ENCODE measurements at places on chromosomes 11 and 22. TPM values are rescaled to one million over a fixed set of nuclear protein-coding genes. Genes with fewer than 3 reads are reported as not detected.

The RHOD gene
- 19.4 TPM for total RNA-seq

The SYT13 gene
- total RNA-seq, result not detected

The KCNJ1 gene
- 0.24 TPM for total RNA-seq

The KDM4D gene
- total RNA-seq, result 0.75 TPM

The HIKESHI gene
- total RNA-seq, result 29.4 TPM

The ZNF215 gene
- total RNA-seq, result 0.93 TPM

- DNase-seq, result no peak
- H3K4me3 ChIP-seq, result no peak overlapping the region
- H3K36me3 ChIP-seq, result no peaks in the 10 kb centered on the region
- no peaks in the 10 kb centered on the region for H3K4me1 ChIP-seq
- no peaks in the 10 kb centered on the region for H3K27me3 ChIP-seq
- H3K27ac ChIP-seq, result no peak overlapping the region
Measured at GRCh38 chr11:113997473-113997872, 22.6 kb downstream of the HTR3A start.

GRCh38 chr11:45658292-45658991 lies 7.0 kb downstream of the CHST1 start:
- no peaks in the 10 kb centered on the region for H3K36me3 ChIP-seq
- H3K27ac ChIP-seq, result no peak overlapping the region
- DNase-seq, result peak; percentile 85
- no peak overlapping the region for H3K4me3 ChIP-seq
- H3K4me1 ChIP-seq, result no peaks in the 10 kb centered on the region
- no peaks in the 10 kb centered on the region for H3K27me3 ChIP-seq

DNA sequence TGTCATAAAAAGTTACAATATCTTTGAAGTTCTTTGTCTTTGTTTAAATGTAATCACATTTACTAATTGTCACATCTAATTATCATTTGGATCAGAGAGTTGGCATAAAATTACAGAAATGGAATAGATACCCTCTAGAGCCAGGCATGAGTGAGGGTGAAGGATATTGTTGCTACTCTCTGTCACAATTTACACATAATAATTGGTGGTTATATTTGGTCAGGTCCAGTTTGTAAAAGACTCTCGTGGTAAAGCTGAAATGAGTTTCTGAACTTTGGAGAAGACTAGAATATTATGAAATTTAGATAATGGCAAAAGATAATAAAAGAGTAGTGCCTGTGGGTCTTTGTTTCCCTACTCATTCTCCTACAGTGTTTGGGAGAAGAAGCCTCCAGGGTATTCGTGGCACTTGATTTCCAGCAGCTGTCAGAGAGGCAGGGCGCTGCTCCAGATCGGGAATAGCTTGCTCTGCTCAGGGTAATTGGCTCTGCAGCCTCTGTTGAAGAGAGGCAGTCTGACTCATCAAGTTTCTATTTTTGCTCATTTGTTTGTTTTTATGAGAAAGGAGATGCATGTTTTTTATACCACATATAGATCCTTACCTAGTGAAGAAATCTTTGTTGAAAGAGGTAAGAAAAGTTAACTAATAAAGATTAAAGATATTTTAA lies 349.9 kb downstream of the CNTN5 start:
- no peak overlapping the region for H3K27ac ChIP-seq
- H3K4me1 ChIP-seq, result no peaks in the 10 kb centered on the region

GRCh38 chr11:33575311-33575710 lies 125.3 kb downstream of the C11orf91 start:
- H3K36me3 ChIP-seq, result no peaks in the 10 kb centered on the region
- H3K27me3 ChIP-seq, result no peaks in the 10 kb centered on the region
- H3K4me1 ChIP-seq, result no peaks in the 10 kb centered on the region
- no peak for DNase-seq
- H3K4me3 ChIP-seq, result no peak overlapping the region

DNA sequence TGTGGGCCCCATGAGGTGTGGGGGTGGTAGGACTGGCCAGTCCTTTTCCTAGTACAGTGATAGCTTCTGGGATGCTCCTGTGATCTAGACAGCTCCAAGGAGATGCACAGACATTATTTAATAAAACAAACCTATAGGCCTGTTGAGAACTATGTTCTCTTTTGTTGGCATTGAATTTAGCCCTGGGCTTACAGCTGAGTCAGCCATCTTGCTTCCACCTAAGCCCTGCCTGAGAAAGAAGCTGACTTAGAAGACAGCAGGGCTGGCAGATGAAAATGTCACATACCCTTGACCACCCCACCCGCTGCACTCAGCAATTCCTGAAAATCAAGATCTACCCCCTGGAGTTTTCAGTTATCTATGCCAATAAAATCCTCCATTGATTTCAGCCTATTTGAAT lies 353.2 kb downstream of the CADM1 start:
- H3K27ac ChIP-seq, result no peak overlapping the region
- H3K4me3 ChIP-seq, result no peak overlapping the region
- H3K36me3 ChIP-seq, result no peaks in the 10 kb centered on the region
- no peaks in the 10 kb centered on the region for H3K27me3 ChIP-seq

- H3K27me3 ChIP-seq, result no peaks in the 10 kb centered on the region
- no peak overlapping the region for H3K4me3 ChIP-seq
- H3K27ac ChIP-seq, result no peak overlapping the region
- DNase-seq, result no peak
Measured at GRCh38 chr22:43077121-43077877, 11.9 kb downstream of the TTLL1 start.

- H3K4me3 ChIP-seq, result no peak overlapping the region
- H3K4me1 ChIP-seq, result no peaks in the 10 kb centered on the region
- DNase-seq, result no peak
- H3K27me3 ChIP-seq, result no peaks in the 10 kb centered on the region
- no peak overlapping the region for H3K27ac ChIP-seq
Measured at GRCh38 chr11:2661173-2662023, 38.4 kb downstream of the KCNQ1OT1 start.

Data from aorta (tissue), 5 donors.